ENCODE measurements at places on chromosomes 4 and X. TPM values are rescaled to one million over a fixed set of nuclear protein-coding genes. Genes with fewer than 3 reads are reported as not detected.

The CYLC1 gene
- total RNA-seq = not detected

The GPRASP1 gene
- total RNA-seq = 2.1 TPM

The DAPP1 gene
- 25.7 TPM for total RNA-seq

The FAM9B gene
- not detected for total RNA-seq

The XAGE2 gene
- not detected for total RNA-seq

The HERC3 gene
- 13.3 TPM for total RNA-seq

The CLNK gene
- not detected for total RNA-seq

The RHOXF2 gene
- not detected for total RNA-seq

The HTN3 gene
- total RNA-seq = not detected

The SCLT1 gene
- 10.8 TPM for total RNA-seq

The MTNR1A gene
- not detected for total RNA-seq

The FAAH2 gene
- 3.2 TPM for total RNA-seq

The OTUD6A gene
- total RNA-seq = not detected

The CDK16 gene
- 45.4 TPM for total RNA-seq

The PDHA1 gene
- total RNA-seq = 226 TPM

The NEXMIF gene
- total RNA-seq = 0.21 TPM

The LDB2 gene
- not detected for total RNA-seq

The USP17L30 gene
- total RNA-seq = not detected

The NMU gene
- total RNA-seq = 0.92 TPM

The PF4V1 gene
- not detected for total RNA-seq

The C4orf51 gene
- not detected for total RNA-seq

The ASB11 gene
- total RNA-seq = not detected

The NALF2 gene
- total RNA-seq = 1.6 TPM

The PCDH11X gene
- total RNA-seq = not detected

The RBMXL3 gene
- not detected for total RNA-seq

The PIR gene
- 1.0 TPM for total RNA-seq

The CABS1 gene
- not detected for total RNA-seq

The PRSS12 gene
- not detected for total RNA-seq

The SLITRK4 gene
- not detected for total RNA-seq

The TMSB15C gene
- total RNA-seq = 1.5 TPM

The ADH1C gene
- total RNA-seq = 0.11 TPM

The STAP1 gene
- 3.7 TPM for total RNA-seq

The S100G gene
- not detected for total RNA-seq

The GABRE gene
- total RNA-seq = 0.15 TPM

The ATP6AP2 gene
- total RNA-seq = 60.3 TPM

The DGKK gene
- total RNA-seq = not detected

The IL2RG gene
- 276 TPM for total RNA-seq

The GAGE2A gene
- 0.55 TPM for total RNA-seq

The CTSO gene
- 1.3 TPM for total RNA-seq

The BEX2 gene
- total RNA-seq = 17.9 TPM

The PAGE4 gene
- not detected for total RNA-seq

The MAGEB17 gene
- not detected for total RNA-seq

The PRKG2 gene
- total RNA-seq = 0.05 TPM

The SERTM2 gene
- total RNA-seq = not detected

The XG gene
- not detected for total RNA-seq

The COL4A6 gene
- total RNA-seq = 0.05 TPM

The GTPBP6 gene
- 123 TPM for total RNA-seq

The TEX13D gene
- total RNA-seq = not detected

The AKAP4 gene
- not detected for total RNA-seq

The OSTC gene
- total RNA-seq = 103 TPM

The NPY2R gene
- total RNA-seq = not detected

The BCORL1 gene
- 8.8 TPM for total RNA-seq

The NSG1 gene
- total RNA-seq = 1.2 TPM

The TLR3 gene
- not detected for total RNA-seq

The HAND2 gene
- total RNA-seq = not detected
